ENCODE measurements at places on chromosomes 2 and 18.

GRCh38 chr2:136210455-136210805, 92.5 kb upstream of the CXCR4 start:
- DNase-seq, result no peak

GRCh38 chr2:107303964-107304363, 418.0 kb upstream of the ST6GAL2 start:
- no peak for DNase-seq

- DNase-seq, result no peak
Observed at GRCh38 chr2:164568317-164568716, 53.0 kb downstream of the GRB14 start.

GRCh38 chr2:65368468-65368867, 63.9 kb downstream of the SPRED2 start:
- no peak for DNase-seq

GRCh38 chr2:28810384-28811285, at the start of gene SPDYA:
Gene SPDYA, plus strand, starts transcription at chr2:28810834. Its CDS starts 5,181 bp downstream, at chr2:28816015.
- DNase-seq, result peak; percentile 85

- no peak for DNase-seq
Observed at GRCh38 chr2:179636995-179637394, 224.4 kb downstream of the ZNF385B start.

- DNase-seq, result no peak
Observed at GRCh38 chr2:240360645-240361475, 74.6 kb upstream of the GPC1 start.

GRCh38 chr2:95010126-95010525, 15.4 kb upstream of the MAL start:
- no peak for DNase-seq

GRCh38 chr18:69969491-69969890, 21.8 kb upstream of the CD226 start:
- DNase-seq, result no peak

- DNase-seq, result no peak
Observed at GRCh38 chr2:239498576-239498975, 97.8 kb upstream of the HDAC4 start.

GRCh38 chr18:49052891-49053644, 102.3 kb upstream of the SMAD7 start:
- no peak for DNase-seq

- no peak for DNase-seq
Observed at GRCh38 chr2:120625865-120626560, 109.7 kb upstream of the GLI2 start.

- DNase-seq, result no peak
Observed at GRCh38 chr18:13614641-13615288, 111.6 kb downstream of the FAM210A start.

- no peak for DNase-seq
Observed at GRCh38 chr18:27214831-27215230, 29.7 kb upstream of the CHST9 start.

- DNase-seq, result no peak
Observed at GRCh38 chr18:60753753-60754152, 381.2 kb upstream of the MC4R start.

GRCh38 chr2:27263287-27264252, 723 bp upstream of the SLC30A3 start:
- no peak for DNase-seq

- DNase-seq, result no peak
Observed at GRCh38 chr2:213722565-213722964, 438.3 kb downstream of the SPAG16 start.

- DNase-seq, result no peak
Observed at GRCh38 chr2:86800856-86801567, 10.3 kb upstream of the CD8A start.

GRCh38 chr2:216653093-216653799, 20.0 kb downstream of the IGFBP2 start:
- no peak for DNase-seq

- DNase-seq, result no peak
Observed at GRCh38 chr2:173165443-173166238, 90.0 kb downstream of the MAP3K20 start.

GRCh38 chr2:141878016-141878415, 252.8 kb downstream of the LRP1B start:
- DNase-seq, result no peak

DNA sequence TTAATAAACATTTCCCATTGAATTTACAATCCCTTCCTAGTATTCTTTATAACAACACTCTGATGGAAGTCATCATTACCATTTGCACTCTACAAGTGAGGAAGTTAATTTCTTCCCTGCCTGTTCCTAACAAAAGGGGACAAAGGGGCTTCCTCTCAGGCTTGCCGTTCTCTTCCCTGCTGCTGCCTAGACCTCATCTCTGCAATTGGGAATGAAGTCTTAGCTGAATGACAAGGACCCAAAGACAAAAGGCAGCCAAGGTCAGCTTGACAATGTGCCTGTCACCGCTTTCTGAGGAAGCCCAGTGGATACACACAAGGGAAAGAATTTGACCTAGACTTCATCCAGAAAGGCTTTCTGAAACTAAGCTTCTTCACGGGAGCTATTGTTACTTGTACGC, 416.4 kb downstream of the CMPK2 start:
- DNase-seq, result no peak

DNA sequence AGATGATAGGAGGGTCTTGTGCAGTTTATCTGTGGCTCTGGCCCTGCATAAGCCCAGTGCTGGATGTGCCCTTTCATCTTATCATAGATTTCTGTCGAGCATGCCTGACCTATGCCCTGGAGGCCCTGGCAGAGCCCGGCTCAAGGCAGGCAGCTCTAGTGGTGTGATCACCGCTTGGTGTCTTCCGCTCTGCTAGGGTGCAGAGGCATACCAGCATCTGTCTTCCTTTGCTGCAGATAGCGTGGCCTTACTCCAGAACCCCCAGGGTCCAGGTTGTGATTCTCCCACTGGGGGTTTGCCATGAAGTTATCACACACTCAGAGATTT, 13.7 kb upstream of the TRAF3IP1 start:
- DNase-seq, result no peak

DNA sequence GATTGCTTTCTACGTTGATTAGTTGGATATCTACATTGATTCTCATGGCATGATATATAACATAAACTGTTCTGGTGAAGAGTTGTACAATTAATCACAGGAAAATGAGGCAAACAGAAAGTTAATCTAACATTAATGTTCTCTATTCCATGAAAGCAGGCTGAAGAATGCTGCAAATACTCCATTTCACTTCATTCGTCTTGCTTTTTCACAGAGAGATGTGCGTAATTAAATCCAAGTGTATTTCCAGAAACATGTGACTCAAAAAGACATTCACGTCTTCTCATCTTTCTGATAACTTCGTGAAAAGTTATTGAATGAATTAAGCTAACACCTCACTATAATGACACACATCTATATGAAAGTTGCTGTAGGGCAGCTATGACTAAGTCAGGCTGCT, 1471.5 kb downstream of the DPP10 start:
- DNase-seq, result no peak

- no peak for DNase-seq
Observed at GRCh38 chr2:181585732-181586131, 71.2 kb downstream of the CERKL start.

DNA sequence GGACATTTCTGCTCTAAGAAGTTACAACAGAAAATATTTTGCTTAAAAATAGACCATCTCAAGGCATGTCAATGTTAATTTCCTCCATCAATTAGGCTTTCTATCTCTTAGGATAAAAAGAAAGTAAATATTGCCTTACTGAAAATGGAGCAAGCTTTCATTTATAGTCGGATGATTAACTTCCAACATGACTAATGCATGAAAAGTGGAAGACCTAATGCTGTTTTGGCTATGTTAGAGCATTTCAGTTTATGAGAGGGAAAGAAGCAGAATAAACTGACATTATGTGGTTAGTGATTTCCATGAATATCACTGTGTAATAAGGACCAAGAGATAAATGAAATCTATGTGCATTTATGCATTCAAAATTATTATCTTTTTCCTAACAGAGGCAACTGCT, 475.2 kb upstream of the UBE2E3 start:
- DNase-seq, result no peak

DNA sequence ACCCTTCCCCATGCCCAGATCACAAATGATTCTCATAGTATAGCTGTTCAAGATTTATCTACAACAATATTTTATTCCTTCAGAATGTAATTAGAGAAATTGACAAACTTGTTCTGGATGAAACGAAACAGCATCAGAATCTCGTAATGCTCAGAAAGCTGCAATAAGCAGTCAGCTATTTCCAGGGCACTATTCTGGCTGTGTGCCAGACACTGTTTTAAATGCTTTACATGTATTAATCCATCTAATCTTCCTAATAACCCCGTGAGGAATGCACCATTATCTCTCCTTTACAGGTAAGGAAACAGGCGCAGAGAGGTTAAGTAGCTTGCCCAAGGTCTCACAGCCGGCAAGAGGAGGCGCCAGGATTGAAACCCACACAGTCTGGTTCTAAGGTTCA, 10.1 kb upstream of the LYPD6B start:
- no peak for DNase-seq

DNA sequence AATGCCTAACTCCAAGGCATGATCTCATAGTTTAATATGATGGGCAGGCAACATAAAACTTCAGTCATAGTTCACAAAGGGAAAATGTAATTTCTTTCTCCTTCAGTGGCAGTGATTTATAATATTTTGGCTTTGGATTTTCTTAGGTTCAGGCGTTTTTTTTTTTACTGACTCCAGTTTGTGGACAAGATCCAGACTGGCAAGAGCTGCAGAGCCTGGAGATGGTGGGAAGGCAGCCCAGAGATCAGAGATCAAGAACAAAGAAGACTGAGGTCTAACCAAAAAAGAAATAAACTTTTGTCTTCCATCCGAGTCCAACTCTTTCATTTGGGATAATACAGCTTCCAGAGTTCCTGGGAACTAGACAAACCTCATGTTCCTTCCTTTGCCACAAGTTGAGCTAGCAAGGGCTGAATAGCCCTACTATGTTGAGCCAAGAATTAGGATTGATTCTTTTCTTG, 215.3 kb upstream of the SETBP1 start:
- no peak for DNase-seq

- DNase-seq, result no peak
Observed at GRCh38 chr18:58143386-58143785, 99.4 kb downstream of the NEDD4L start.

DNA sequence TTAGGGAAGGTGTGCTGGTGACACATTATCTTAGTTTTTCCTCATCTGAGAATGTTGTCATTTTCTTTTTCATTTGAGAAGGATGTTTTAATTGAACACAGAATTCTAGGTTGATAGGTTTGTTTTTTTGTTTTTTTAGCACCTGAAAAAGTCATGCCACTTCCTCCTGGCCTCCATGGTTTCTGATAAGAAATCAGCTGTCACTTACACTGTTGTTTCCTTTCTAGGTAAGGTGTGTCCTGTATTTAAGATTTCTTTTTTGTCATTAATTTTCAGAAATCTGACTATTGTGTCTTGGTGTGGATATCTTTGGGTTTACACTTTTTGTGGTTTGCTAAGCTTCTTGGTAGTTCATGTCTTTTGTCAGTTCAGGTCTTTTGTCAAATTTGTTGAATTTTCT, 99.3 kb downstream of the ROCK1 start:
- DNase-seq, result no peak

DNA sequence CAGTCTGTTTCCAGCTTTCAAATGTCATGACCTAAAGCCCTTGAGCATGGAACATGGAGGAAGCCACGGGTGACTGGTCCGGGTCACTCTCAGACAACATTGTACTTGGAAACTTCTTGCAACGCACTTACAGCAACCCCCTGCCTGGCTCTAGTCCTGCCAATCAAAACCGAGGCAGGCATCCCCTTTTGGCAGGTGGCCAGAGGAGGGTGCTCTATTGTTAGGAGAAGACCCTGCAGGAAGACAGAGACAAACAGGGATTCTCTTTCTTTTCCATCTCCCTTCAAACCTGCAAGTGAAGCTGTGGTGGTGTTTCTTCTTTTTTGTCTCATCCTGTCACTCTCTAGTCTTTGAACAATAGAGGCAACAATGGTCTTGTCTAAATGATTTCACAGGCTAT, 667.2 kb downstream of the ZEB2 start:
- DNase-seq, result no peak

DNA sequence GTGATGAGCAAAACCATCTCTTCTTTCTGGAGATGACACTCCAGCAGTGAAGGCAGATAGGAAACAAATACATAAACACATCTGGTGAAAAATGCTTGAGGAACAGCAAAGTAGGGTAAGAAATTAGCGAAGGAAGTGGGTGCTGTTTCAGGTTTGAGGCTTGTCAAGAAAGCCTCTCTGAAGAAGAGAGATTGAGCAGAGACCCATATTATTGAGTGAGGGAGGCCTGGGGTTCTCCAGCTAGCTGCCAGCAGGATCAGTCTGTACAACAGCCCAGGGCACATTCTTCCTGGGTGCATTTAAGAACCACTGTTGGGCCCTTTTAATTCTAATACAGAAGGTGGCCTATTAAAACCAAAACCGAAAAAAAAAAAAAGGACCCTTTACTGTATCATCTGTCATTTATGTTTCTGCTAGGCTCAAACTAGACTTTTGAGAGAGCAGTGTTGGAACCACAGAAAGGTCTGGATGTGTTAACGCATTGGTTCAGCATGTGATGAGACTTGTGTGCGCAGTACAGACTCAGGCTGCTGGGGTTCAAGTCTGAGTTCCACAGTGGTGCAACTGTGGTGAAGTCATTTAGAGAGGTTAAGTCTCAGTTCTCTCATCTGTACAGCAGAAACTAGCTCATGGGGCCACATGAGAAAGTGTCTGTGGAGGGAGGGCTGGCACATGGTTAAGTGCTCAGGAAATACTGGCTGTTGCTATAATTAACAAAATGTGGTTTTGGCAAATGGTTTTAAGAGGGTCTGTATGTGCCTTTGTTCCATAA, 28.9 kb downstream of the MGAT5 start:
- peak; percentile 30 for DNase-seq

DNA sequence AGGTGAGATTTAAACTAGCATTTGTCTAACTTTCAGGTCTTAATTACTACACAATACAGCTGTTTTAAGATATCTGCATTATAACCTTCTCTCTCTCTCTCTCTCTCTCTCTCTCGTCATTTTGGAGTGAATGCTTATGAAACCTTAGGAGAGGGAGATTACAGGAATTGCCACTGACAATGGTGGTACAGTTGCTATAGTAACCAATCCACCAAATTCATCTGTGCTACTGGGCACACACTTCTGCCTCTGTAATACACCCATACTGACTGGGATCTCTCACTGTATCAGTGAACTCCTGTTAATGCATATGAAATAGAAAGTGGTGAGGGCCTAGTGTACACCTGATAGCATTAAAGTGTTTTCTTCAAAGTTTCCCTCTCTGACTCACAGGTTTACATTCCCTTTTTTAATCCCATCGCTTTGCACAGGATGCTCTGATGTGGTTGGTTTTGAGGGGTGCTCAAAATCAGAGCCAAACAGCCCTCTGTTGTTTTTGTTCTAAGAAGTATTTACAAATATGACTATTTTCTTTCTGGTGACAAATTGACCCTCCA, 13.1 kb downstream of the KLHL14 start:
- DNase-seq, result no peak

Measured in T-helper 2 cell treated with Interferon-gamma antibody and Interleukin-4, amounts not matched to agents 5 μg/mL and 100 μg/mL, for 36 hours (primary cell).